ENCODE measurements at places on chromosomes 4 and X.
A peak's percentile ranks its signal among the peaks of the same experiment; 100 is the strongest.

- DNase-seq = no peak
Measured at GRCh38 chrX:133859860-133860259, 125.5 kb downstream of the GPC3 start.

- DNase-seq = no peak
Measured at GRCh38 chr4:151692443-151692782, 68.4 kb downstream of the GATB start.

DNA sequence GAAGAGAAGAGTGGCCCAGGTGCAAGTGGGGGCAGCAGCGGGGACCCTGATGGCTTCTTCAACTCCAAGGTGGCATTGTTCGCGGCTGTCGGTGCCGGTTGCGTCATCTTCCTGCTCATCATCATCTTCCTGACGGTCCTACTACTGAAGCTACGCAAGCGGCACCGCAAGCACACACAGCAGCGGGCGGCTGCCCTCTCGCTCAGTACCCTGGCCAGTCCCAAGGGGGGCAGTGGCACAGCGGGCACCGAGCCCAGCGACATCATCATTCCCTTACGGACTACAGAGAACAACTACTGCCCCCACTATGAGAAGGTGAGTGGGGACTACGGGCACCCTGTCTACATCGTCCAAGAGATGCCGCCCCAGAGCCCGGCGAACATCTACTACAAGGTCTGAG, 11.4 kb downstream of the EFNB1 start:
- DNase-seq = no peak

- DNase-seq = no peak
Measured at GRCh38 chr4:78136109-78137081, 79.3 kb downstream of the FRAS1 start.

GRCh38 chr4:37584493-37585060, 101.6 kb downstream of the RELL1 start:
- no peak for DNase-seq

DNA sequence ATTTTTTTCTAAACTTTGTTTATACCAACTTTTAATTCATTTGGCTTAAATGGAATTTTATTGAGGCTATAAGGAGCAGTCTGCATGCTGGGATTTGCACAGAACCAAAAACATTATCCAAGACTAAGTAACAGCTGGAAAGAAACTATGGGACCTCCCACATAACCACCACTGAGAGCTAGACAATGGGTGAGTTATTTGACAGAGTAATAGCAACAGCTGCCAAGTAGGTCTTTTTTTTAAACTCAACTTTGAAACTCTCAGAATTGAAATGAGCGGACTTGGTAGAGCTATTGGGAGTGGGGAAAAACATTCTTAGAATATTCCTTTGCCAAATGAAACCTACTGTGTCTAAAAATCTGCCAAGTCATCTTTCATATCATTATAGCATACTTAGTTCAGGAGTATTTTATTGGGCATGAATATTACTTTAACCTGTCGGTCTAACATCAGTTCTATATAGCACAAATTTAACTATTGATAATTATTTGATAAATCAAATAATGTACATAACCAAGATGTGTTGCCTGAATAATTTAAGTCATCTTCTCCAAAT, 1428.0 kb downstream of the PCDH7 start:
- no peak for DNase-seq

GRCh38 chr4:5166377-5166776, 115.1 kb downstream of the STK32B start:
- DNase-seq = no peak

GRCh38 chrX:24877854-24878650, 137.7 kb downstream of the ARX start:
- DNase-seq = no peak

DNA sequence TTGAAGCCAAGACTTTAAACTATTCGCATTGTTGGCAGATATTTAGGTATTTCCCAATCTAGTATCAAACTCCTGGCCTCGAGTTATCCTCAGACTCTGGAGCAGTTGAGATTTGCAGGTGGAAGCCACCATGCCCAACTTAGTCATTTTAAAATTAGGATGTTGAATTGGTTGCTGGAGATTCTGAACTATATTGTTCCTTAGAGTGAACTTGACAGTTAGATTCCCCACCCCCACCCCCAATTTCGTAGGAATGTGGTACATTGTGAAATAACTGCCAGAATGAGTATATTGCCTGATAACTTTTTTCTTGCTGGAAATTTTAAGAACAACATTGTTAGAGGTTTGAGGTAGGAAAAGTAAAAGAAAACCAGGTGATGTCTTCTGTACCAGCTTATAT, 2.3 kb downstream of the NOCT start:
- DNase-seq = no peak

- no peak for DNase-seq
Measured at GRCh38 chrX:27336466-27337091, 126.6 kb downstream of the PPP4R3C start.

GRCh38 chrX:46793386-46794143, 34.6 kb upstream of the SLC9A7 start:
- no peak for DNase-seq

DNA sequence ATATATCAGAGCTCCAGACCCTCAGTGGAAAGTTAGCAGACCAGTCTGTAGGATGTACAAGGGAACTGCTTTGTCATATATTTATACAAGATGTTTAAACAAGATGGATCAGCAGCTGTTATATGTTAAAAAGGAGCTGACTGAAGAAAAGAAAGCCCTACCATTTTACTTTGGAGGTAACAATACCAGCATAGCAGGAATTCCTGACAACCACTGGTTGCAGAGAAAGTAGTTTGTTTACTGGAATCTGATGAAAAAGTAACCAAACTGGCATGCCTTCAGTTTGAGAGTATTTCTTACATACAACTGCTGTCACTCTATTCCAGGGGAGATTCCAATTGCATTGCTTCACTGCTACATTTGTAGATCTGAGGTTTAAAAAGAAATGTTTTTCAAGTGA, 49.5 kb upstream of the GABRQ start:
- no peak for DNase-seq

DNA sequence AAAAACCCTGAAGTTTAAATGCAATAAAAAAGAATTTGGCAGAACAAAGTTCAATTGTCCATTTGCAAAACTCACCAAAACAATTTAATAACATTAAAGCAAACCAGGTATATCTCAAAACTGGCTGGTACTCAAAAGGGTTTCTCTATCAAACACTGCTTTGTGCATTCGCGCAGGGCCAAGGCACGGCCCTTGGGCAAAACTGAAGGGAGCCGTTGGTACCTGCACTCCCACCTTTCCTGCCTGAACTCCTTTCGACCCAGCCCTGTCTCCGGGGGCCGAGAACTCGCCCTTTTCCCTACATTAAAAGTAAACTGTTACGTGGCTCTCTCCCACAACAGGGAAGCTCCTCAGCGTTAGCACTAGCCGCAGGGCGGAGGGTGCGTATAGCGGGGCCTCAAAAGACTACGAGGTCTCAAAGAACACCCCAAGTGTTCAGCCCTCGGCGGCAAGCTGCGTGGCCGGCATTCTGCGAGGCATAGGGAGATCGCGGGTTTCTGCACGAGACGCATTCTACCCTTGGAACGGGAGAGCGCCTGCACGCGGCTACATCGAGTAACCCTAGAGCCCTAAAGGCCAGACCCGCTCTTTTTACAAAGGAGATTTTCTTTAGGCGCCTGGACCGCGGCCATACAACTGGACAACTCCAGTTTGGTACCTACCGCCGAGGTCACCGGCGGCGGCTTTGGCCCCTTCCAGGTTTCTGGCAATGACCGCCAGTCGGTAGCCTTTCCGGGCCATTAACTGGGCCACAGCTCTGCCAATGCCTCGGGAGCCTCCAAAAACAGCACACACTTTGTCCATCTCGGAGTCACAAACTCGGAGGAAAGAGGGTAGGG, 550 bp downstream of the CBR4 start:
- peak; percentile 20 for DNase-seq

GRCh38 chrX:33204889-33205288, 6.5 kb downstream of the DMD start:
- no peak for DNase-seq

DNA sequence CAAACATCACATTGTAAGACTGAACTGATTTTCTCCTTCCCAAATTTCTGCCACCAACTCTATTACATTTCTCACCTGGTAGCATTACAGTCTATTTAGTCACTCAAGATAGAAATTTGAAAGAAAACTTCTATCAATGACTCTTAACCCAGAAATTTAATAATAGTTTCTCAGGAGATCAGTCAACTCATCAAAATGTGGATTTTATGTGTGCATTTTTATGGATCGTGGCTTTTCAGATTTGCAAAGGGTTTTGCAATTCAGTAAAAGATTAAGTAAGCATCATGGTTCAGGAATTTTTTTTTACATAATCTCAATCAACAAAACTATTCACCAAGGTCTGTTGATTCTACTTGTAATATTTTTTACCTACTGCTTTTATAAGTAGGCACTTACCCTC, 111.1 kb downstream of the CFAP299 start:
- DNase-seq = no peak

- no peak for DNase-seq
Measured at GRCh38 chr4:2393353-2394270, 24.8 kb downstream of the ZFYVE28 start.

- DNase-seq = no peak
Measured at GRCh38 chr4:140533951-140534480, 10.0 kb downstream of the ELMOD2 start.

- DNase-seq = no peak
Measured at GRCh38 chr4:83125738-83126141, 11.2 kb upstream of the PLAC8 start.

GRCh38 chrX:16618422-16618821, 31.5 kb upstream of the S100G start:
- no peak for DNase-seq

- DNase-seq = no peak
Measured at GRCh38 chr4:56298236-56298635, 89.1 kb downstream of the AASDH start.

DNA sequence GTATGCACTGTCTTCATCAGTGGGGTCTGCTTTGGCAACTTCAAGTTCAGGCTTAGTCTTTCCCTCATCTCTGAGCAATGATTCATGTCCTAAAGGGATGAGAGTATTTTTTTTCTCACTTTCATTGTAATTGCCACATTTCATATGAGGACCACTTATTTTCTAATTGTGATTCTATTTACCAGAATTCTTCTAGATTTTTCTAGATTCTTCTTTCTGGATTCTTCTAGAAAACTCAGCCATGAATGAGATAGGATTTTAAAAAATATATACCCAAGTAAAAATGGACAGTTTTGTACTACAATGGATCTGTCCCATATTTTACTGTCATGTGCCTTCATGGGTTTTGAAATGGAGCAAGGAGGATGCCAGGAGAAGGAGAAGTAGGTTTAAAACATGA, 78.4 kb downstream of the TSPAN7 start:
- DNase-seq = no peak

- no peak for DNase-seq
Measured at GRCh38 chr4:40305328-40306170, 29.6 kb upstream of the CHRNA9 start.

Data from activated CD4-positive, CD25-positive, alpha-beta regulatory T cell (primary cell).